ENCODE measurements at places on chromosomes 16 and 17.

DNA sequence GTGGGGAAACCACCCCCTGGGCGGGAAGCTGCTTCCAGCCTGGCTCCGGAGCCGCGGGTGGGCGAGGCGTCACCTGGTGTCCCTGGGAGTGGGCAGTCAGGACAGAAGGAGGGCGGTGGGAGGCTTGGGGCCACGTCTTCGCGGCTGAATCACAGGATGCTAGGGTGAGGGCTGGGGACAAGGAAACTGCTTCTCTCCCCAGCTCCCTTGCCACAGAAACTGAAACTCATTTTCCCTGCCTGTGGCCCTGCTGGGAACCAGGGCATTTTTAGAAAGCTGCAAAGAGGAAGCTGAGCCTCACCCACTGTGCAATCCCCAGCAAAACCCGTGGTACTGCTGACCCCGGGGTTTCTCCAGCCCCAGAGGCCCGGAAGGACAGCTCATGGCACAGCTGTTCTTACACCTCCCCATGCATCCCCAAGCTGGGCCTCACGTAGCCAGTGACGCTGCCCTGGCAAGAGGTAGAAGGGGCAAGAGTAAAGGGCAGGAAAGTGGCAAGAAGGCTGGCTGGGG is 8.2 kb downstream of the RHBDF2 start:
- DNase-seq, result peak; percentile 98

- no peak for DNase-seq
These were observed 810.6 kb downstream of the CDH11 start for GRCh38 chr16:64311241-64311640.

- DNase-seq, result peak; percentile 98
These were observed at the start of gene ODAD4 for GRCh38 chr17:41930009-41930832. ODAD4 (plus strand) TSS chr17:41930617; CDS start chr17:41930724, 107 bp downstream.

DNA sequence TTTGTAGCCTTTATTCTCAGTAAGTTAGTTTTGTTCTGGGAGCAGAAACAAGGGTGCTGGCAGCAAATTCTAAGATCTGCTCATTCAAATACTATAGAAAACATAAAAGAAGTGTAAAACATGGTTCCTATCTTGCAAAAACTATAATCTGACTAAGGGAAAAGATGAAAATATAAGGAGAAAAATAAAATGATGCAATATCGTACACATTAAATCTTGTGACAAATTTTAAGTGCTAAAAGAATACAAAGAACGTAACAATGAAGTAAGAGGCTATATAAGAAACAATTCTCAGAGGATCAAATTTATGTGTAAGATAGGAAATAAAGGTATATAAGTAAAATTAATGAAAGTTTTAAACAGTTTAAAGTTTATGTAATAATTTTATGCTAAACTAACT is 224.6 kb downstream of the CEP112 start:
- no peak for DNase-seq

DNA sequence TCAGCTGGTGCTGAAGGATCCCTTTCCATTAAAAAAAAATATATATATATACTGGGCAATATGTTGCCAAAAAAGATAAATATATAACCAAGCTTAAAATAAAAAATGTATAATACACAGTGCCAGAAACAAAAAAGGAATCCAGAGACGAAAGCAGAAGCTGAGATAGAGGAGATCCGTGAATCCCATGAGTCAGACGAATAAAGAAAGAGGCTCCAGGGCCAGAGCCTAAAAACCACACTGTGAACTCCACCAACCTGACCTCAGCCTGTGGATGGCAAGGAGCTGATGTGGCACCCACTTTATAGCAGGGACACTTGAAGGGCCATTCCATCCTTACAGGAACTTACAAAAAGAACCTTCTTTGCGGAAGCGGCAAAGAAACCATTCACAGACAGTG is 34.8 kb downstream of the PITPNM3 start:
- DNase-seq, result no peak

DNA sequence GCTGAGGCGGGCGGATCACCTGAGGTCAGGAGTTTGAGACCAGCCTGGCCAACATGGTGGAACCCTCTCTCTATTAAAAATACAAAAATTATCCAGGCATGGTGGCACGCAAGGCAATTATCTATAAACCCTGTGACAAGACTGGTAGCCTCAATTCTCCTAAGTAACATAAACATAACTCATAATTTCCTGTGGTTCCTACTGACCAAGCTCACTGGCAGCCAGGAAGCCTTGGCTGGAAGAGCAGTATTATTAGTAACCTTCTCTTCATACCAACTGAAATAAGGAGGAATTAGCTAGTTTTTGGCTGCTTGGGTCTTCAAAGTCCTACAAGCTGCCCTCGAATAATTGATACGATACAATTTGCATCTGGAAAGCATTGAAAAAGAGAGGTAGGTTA is 31.6 kb upstream of the LRRC37A3 start:
- DNase-seq, result no peak

- peak; percentile 18 for DNase-seq
These were observed 163.5 kb downstream of the CCT6B start for GRCh38 chr17:34797720-34798119.

GRCh38 chr17:62629556-62630364 is 2.3 kb downstream of the MRC2 start:
- DNase-seq, result no peak
